ENCODE measurements at places on chromosomes 1 and 21.

DNA sequence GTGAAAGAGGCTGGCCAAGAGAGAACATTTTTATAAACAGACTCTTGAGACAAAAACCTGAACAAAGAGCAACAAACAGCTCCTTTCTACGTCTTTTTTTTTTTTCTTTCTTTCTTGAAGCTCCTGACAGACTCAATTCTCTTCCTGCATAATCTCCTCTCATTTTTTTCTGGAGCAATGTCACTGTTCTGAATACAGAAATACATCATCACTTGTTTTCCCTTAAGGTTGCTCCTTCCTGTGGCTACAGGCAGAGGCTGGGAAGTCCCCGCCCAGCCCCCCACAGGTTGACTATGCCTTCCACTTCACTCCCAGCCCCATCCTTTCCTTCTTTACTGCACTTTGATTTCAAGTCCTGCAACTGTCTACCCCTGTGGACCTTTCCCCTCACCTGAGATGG, 46.1 kb downstream of the TNR start:
- DNase-seq: no peak

GRCh38 chr1:229848752-229849677, 218.0 kb upstream of the GALNT2 start:
- DNase-seq: no peak

- DNase-seq: no peak
These were observed 20.1 kb downstream of the GALNT2 start for GRCh38 chr1:230087028-230087716.

- no peak for DNase-seq
These were observed 17.2 kb upstream of the RASSF5 start for GRCh38 chr1:206489980-206490770.

- no peak for DNase-seq
These were observed 489 bp downstream of the CDCA8 start for GRCh38 chr1:37692834-37693175.

Data from renal pelvis (tissue), 12 donors.